ENCODE measurements at places on chromosomes 1 and 21. TPM values are rescaled to one million over a fixed set of nuclear protein-coding genes. Genes with fewer than 3 reads are reported as not detected.

DNA sequence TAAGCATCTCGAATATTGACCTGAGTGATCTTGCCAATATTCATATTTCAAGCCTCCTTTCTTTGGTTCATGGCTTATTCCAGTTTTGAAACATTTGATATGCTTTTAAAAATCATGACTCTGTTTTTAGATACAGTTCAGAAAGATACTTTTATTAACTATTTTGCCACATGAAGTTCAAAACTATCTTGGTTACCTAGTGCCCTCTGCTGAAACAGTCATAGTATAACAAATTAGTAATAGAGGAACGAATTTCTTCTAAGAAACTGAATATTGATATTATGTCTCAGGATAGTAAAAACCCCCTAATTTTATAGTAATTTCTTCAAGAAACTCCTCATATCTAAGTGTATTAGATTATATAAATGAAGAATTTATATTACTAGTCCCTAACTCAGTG lies 52.6 kb upstream of the RC3H1 start:
- H3K4me3 ChIP-seq = no peak overlapping the region
- H3K27me3 ChIP-seq = no peaks in the 10 kb centered on the region
- H3K27ac ChIP-seq = no peak overlapping the region
- DNase-seq = no peak
- peaks cover 9% of the 10 kb centered on the region for H3K4me1 ChIP-seq
- no peaks in the 10 kb centered on the region for H3K36me3 ChIP-seq

DNA sequence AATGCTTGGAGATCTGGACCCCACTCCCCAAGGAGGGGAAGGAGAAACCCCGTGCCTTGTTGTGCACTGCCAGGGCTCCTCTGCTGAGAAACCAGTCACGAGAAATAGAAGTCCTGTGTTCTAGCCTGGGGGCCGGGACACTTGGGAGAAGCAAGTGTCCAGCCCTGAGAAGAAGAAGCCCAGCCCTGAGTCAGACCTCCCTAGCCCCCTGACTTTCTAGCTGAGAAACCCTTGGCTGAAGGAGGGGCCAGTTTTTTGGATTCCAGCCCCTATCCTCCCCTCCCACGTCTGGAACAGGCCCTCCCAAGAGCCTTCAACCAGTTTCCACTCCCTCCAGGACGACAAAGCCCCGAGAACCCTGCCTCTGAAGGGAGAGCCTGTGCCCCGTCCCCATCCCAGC lies 100.5 kb downstream of the NAV1 start:
- H3K36me3 ChIP-seq = peaks cover 12% of the 10 kb centered on the region
- H3K4me3 ChIP-seq = no peak overlapping the region
- no peak for DNase-seq
- H3K27me3 ChIP-seq = no peaks in the 10 kb centered on the region
- no peak overlapping the region for H3K27ac ChIP-seq

Gene PLA2G2F
- not detected for total RNA-seq

Gene OLFML2B
- total RNA-seq = 4.8 TPM

Measured in mesothelial cell of epicardium (in vitro differentiated cells).